GF-D8 (cell line): ENCODE measurements at places on chromosomes 7 and 10.

GRCh38 chr7:155198901-155199845 is 98.5 kb upstream of the INSIG1 start:
- no peak for DNase-seq

- DNase-seq = no peak
Measured at GRCh38 chr10:131219584-131219886, 92.0 kb downstream of the TCERG1L start.

- peak; percentile 71 for DNase-seq
Measured at GRCh38 chr10:103763374-103764202, 91.8 kb downstream of the SH3PXD2A start.

GRCh38 chr7:102412548-102412947 is 16.4 kb downstream of the PRKRIP1 start:
- DNase-seq = no peak

DNA sequence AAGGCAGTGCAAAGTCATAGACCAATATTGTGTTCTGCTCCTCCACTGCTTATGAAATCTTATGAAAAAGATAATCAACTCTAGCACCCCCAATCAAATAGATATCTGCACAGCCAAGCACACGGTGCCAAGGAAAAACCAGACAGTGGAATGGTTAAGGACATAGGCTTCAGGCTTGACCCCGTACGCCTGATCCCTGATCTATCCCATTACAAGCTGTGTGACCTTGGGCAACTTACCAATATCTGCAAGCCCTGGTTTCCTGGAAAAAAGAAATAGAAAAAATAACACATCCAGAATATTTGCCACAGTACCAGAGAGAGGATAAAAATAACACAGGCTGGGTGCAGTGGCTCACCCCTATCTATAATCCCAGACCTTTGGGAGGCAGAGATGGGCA is 56.9 kb downstream of the GRB10 start:
- no peak for DNase-seq

DNA sequence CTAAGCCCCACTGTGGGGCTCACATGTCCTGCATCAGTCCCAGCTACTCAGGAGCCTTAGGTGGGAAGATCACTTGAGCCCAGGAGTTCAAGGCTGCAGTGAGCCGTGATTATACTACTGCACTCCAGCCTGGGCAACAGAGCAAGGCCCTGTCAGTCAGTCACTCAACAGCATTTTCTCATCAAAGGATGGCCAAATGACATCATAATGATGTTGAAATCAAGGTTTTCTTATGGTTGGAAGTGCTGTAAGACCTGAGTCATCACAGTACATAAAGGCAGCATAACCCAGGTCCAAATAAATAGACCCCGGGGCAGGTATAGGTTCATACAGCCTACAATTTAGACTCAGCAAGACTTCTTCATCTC is 341.1 kb downstream of the PARD3 start:
- no peak for DNase-seq

- no peak for DNase-seq
Measured at GRCh38 chr10:110914431-110914830, 4.5 kb downstream of the BBIP1 start.

DNA sequence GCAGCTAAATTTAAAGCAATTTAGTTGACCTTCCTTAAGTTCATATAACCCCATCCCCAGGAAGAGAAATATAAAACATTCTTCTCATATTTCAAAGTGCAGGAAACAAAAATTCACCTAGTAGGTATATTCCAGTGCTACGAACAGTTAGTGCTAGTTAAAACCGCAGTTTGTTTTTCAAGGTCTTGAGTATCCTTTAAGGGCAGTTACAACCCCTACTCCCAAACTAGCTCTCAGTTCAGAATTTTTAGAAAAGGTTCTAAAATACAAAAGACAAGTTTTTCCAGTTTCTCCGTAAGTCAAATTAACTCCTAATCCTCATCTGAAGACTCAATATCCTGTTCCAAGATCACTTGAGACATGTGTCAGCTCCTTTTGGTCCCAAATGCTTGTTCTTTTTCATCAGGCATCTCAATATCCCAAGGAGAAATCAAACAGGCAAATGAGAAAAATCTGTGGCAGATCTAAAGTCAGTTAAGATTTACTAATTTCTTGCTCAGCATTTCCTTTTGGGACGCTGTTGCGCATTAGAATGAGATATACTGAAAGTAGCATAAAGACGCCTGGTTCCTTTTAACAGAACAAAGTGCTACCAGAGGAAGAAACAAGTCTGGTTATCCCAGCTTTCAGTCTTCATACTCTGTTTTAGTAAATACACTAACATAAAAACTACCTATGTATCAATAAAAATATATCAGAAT is 51.8 kb downstream of the ARHGAP12 start:
- no peak for DNase-seq

DNA sequence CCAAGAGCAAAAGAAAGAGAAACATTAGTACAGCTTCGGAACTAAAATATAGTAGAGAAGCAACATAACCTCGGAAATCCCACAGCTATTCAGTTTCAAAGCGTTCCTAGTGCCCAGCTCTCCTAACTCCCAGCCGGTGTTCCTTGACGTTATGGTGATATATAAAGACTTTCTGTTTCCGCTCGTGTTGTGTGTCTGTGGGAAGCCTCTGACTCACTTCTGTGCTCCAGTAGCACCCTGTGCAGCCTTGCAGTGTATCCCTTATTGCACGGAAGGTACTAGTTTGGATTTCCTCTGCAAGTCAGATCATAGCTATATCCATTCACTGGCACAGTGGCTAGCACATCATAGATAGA is 535 bp downstream of the ASAH2B start:
- no peak for DNase-seq

- DNase-seq = no peak
Measured at GRCh38 chr7:138632826-138633602, 68.1 kb downstream of the SVOPL start.

GRCh38 chr10:43110338-43111071 is 27.7 kb upstream of the CSGALNACT2 start:
- DNase-seq = no peak

- DNase-seq = no peak
Measured at GRCh38 chr7:5232485-5232837, 42.4 kb downstream of the WIPI2 start.

- DNase-seq = no peak
Measured at GRCh38 chr7:43593010-43593409, 10.1 kb downstream of the STK17A start.

- no peak for DNase-seq
Measured at GRCh38 chr7:90621747-90622140, 25.6 kb downstream of the CDK14 start.

GRCh38 chr10:72322280-72323058 is 32.2 kb downstream of the DNAJB12 start:
- no peak for DNase-seq

DNA sequence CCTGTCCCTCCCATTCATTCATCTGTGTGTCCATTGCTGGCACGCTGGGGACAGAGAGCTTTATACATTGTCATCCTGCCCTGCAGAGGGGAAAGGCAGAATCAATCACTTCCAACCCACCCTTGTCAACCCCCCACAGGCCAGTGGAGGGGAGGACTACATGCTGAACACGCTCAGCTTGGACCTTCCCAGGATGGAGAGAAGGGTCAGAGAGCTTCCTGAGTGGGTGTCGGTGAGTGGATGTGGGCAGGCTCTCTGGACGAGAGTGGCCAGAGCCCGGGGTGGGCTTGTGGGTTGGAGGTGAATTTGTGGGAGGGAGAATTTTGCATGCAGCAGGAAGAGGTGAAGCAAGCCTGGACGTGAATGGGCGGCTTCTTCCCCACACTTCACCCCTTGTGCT is 93.9 kb downstream of the DNAJB6 start:
- no peak for DNase-seq

GRCh38 chr10:75266945-75267344 is 31.2 kb upstream of the COMTD1 start:
- DNase-seq = no peak

DNA sequence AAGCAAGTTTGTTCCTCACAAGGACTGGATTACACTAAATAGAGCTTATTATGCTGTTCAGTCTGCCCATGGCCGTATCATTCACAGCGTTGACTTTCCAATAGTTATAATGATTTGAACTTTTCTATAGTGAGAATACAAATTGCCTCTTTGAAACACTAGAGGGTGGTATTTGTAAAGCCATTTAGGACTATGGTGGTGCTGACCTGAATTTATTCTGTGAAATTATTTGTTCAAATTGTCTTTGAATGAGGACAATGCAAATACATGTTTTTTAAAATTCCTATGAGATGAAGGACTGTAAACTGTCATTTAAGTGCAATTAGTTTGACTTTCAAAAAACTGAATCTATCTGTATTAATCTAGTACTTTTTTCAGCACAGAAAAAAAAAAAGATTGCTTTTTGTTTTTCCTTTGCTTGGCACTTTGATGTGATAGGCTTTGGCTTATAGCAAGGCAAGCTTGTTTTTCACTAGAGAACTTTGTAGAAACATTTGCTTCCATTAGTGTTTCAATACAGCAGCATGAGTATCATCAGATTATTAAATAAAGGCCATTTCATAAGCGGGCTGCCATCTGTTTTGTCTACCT is 122.7 kb upstream of the TMEM229A start:
- no peak for DNase-seq

DNA sequence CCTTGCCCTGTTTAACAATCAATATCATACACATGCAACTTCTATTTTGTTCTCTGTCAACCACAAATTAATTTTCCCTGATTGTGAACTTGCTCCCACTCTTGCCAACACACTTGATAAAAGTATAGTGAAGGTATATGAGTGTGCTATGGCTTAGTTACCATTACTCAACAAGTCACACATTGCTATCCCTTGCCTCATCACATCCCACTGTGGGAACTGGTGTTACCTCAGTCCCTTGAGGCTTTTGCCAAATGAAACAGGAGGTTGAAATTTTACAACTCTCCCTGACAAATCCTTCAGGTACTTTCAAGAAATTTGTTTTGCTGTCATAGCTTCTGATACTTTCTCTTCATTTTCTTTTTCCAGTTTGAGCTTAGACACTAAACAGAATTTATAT is 472.5 kb upstream of the SEMA3D start:
- DNase-seq = no peak

- no peak for DNase-seq
Measured at GRCh38 chr10:14173706-14174594, 156.8 kb downstream of the FRMD4A start.

GRCh38 chr7:101420436-101420835 is 57.8 kb downstream of the COL26A1 start:
- no peak for DNase-seq
